ENCODE measurements at places on chromosomes 7 and 10. TPM values are rescaled to one million over a fixed set of nuclear protein-coding genes. Genes with fewer than 3 reads are reported as not detected.

Gene CDC14C
- not detected for total RNA-seq

Gene AKR1C4
- total RNA-seq, result 0.13 TPM

Gene GFRA1
- 12.0 TPM for total RNA-seq

Gene SPDYE2B
- not detected for total RNA-seq

Gene AUTS2
- 1.3 TPM for total RNA-seq

DNA sequence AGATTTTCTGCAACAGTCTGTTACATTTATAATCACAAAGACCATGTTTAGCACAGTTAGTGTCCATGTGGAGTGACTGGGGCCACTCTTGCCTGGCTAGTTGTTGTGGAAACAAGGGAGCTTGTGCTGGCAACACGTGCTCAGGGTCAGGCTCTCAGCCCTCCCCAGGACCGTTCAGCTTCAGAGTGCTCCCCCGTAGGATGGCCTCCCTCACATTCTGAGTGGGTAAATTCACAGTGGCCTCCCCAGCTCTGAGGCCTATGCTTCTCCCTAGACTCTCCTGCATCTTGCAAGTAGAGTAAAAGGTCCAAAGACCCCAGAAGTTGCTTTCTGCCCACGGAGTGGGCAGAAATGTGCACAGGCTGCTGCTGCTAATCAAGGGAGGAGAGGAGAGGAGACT lies 122.3 kb downstream of the ADCY1 start:
- no peak for DNase-seq

DNA sequence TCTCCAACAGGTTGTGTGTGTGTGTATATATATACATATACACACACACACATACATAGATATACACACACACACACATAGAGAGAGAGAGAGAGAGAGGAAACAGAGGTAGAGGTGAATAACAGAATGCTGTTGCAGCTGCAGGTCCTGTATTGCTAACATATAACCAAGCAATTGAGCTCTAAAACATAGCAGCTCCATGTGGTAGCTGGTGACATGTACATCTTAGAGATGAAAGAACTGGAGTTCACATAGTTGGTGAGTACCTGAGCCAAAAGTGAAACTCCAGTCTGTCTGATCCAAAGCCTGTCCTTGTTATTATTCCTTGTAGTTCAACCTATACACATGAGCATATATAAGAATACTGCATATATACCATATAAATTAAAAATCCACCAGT lies 152.9 kb upstream of the CSTF2T start:
- DNase-seq, result no peak

GRCh38 chr7:87885018-87885417 lies 8.7 kb downstream of the DBF4 start:
- DNase-seq, result no peak

DNA sequence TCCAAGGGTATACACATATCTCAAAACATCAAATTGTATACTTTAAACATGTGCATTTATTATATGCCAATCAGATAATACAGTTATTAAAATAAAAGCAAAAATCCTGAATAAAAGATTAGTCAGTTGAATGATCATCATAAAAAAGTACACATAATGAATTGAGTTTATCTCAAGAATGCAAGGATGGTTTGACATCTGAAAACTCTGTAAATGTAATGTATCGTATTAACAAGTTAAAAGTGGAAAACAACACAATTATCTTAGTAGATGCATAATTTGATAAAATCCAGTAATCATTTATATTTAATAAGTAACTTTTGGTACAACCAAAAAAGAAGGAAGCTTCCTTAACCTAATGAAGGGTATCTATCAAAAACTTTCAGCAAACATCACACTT lies 86.6 kb downstream of the COL28A1 start:
- no peak for DNase-seq

GRCh38 chr7:149664666-149665065 lies 108.7 kb downstream of the ZNF467 start:
- no peak for DNase-seq

- no peak for DNase-seq
These were observed 10.3 kb downstream of the WNT16 start for GRCh38 chr7:121339082-121339481.

Data from dermis microvascular lymphatic vessel endothelial cell (primary cell).